ENCODE measurements at places on chromosomes 7 and 10.

- DNase-seq: no peak
These were observed 118.1 kb downstream of the SEMA3D start for GRCh38 chr7:85068799-85069198.

- no peak for DNase-seq
These were observed 213.4 kb downstream of the MAD1L1 start for GRCh38 chr7:2019461-2019710.

GRCh38 chr10:54262726-54263125, 538.3 kb downstream of the PCDH15 start:
- DNase-seq: no peak

DNA sequence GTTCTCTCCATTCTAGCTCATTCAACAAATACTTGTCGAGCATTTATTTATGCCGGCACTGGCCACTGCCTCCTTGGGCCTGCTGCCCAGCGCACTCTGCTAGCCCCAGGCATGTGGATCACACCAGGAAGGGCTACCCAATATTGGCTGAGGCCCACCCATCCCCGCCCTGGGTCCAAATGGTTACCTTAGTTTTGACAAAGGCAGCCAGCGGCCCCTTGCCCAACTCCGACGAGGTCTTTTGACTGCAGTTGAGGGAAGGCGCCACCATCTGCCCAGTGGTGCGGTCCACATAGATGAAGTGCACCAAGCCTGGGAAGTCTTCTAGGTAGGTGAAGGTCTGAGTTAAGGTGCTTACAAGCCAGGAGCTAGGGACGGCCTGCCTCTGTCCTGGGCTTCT, 7.2 kb upstream of the PYROXD2 start:
- DNase-seq: no peak

DNA sequence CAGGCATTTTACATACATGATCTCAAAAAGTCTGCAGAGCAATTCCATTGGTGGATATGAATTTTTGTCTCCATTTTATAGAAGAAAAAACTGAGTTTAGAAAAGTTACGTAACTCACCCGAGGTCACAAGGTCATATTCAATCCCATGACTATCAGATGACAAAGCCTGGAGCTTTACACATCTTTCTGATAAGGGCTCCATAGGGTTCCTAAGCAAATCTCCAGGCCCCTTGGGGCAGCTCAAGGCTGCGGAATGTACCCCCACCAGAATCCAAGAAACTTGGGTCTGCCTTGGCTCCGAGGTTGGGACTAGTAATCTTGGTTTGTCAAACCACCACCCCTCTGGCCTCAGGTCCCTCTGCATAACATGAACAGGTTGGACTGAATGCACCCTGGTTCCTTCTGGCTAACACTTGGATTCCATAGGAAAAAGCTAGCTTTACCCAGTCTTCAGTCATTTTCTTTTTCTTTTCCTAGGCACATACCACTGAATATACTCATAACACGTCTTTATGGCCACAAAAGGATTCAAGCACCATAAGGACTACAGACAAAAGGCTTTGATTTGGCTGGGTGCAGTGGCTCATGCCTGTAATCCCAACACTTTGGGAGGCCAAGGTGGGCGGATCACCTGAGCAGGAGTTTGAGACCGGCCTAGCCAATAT, 55.5 kb downstream of the PIP4K2A start:
- no peak for DNase-seq

DNA sequence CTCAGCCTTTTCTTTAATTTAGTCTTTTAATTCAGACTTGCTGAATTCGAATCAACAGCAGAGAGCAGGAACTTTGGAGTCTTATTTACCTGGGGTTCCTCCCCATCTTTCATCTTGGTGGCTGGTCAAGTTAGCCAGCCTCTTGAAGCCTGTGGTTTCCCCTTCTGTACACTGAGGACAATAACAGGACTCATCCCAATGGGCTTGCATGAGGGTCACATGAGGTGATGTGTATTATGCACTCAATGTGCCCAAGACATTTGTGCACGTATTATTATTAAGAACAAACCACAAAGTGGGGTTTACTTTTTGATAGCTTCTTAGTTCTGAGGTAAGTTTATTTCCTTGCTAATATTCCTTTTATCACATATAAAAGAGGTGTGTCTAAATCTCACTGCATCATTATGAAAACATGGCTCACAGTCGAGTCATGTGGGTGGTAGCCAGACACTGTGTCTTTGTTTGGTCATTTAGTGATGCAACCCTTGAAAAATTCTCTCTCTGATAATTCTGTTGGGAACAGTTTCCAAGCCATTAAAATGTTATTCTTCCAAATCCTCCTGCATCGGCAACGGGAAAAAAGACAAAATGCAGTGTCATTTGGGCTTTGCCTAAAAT, 86.5 kb upstream of the GRB10 start:
- DNase-seq: no peak

- DNase-seq: no peak
These were observed 5.5 kb downstream of the ZP3 start for GRCh38 chr7:76430211-76430610.

- DNase-seq: no peak
These were observed 65.6 kb downstream of the MKI67 start for GRCh38 chr10:128060341-128061250.

DNA sequence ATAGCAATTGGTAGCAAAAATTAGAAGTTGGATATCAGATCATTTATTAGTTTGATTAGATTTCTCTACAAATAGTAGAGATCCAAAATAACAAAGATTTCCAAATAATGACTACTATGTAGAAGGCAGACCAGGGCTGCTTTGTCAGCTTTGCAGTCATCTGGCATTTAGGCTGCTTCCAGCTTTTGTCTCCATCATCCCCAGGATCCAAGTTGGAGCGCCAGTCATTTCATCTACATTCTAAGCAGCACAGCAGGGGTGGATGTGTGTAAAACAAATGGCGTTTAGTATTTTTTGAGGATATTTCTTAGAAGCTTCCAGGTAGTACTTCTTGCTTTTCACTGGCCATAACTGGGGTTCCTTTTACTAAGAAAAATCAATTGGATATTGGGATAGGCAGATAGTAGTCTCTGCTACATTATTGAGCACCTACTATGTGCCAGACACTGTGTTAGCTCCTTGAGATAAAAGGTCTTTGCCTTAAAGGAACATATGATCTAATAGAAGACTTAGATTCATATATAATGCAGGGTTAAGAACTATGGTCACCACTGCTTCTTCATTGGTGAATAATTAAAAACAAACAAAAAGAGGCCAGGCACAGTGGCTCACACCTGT, 41.5 kb downstream of the TPST1 start:
- no peak for DNase-seq

All from H1 (cell line).